ENCODE measurements at places on chromosomes 16 and 17.

DNA sequence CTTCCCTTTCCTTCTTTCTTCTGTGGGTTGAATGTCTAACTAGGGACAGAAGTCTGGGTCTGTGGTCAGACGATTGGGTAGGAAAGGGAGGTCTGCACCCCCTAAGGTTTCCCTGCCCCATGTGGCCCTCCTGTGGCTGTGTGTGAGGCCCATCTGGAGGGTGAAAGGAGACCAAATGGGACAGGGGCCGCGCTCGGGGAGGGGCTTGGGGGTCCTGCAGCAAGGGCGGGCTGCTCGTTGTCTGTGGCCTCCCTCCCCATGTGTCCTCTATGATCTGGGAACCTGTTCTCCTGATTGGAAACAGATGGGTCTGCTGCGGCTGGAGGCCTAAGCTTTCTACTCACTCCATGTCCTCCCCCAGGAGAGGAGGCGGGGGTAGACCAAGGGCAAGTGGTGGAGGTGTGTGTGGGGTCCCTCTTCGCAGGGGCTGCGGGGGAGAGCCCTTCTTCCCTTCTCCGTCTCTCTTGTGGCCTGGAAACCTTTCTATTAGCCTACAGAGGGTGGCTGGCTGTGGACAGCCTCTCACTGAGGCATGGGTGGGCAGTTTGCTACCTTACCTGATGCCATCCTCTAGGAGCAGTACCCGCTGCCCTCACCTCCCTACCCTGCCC is 18.6 kb downstream of the IGFBP4 start:
- DNase-seq = no peak

- DNase-seq = peak; percentile 82
Observed at GRCh38 chr16:85420501-85421337, 192.4 kb upstream of the GSE1 start.

- DNase-seq = no peak
Observed at GRCh38 chr16:52747088-52747595, 200.2 kb upstream of the TOX3 start.

- no peak for DNase-seq
Observed at GRCh38 chr17:13967416-13967815, 101.9 kb upstream of the COX10 start.

- no peak for DNase-seq
Observed at GRCh38 chr17:31690151-31690551, 168.9 kb downstream of the COPRS start.

DNA sequence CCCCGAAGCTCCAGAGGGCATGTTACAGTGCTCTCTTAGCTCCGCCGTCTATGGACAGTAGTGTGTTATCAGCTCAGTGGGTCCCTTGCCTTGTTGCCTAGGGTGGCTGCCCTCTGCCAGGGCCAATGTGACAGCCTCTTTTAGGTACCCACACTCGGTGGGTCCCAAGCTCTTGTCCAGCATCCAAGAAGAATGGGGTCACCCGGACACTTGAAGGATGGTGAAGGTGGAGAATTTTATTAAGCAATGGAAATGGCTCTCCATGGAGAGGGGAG is 57.0 kb downstream of the RNF213 start:
- DNase-seq = no peak

DNA sequence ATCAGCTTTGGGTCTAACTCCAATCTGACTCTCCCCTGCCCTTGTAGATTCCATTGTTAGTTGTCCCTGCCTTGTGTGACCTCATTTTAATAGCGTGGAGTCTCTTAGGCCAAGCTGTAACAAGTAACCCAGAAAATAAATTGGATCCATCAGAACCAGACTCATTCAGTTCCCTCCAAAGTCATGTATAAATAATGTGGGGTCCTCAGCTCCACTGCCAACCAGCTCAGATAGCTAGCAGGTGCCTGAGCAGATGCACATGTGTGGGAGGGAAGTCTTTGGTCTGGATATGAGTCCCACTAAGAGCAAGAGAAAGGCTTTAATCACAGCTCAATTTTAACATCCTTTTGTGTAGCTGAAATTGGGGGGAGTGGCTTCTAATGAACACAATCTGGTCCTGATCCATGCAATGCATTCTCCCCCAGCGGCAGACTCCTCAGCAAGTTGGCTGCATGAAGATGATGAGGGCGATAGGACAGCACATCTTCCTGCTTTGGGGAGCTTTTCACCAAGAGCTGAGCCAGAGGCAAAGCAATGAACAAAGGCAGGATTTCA is 151.6 kb downstream of the ABCC12 start:
- DNase-seq = no peak

DNA sequence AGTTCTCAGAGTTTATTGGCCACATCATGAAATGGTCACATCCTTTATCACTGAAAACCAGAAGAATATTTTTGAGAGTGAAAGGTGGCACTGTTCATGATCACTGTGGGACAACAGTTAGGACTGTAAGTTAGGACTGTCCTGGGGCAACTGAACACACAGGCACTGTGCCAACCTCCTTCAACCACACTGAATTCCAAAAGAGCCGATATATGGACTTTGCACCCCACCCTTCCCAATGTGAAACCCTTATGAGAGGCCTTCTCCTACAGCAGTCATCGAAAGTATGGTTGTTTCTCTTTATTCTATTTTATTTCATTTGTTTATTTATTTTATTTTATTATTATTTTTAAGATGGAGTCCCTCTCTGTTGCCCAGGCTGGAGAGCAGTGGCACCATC is 353.5 kb downstream of the TOX3 start:
- DNase-seq = no peak

GRCh38 chr17:7508145-7508544 is 24.0 kb downstream of the POLR2A start:
- DNase-seq = no peak

GRCh38 chr17:30555942-30556341 is 78.7 kb downstream of the GOSR1 start:
- DNase-seq = no peak

DNA sequence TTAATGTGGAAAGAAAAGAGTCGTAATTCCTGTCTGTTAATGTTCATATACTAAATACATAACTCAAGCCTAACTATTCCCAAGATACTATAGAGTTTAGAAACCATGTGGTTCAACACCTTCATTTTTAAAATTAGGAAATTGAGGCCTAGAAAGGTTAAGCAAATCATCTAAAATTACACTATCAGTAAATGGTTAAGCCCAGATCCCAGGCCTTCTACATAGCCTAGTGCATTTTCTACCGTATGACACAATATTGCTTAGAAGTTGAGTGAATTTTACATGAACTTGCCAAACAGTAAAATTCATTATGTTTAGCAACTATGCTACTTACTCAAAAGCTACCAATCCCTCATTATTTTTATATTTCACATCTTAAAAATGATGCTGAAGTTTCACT is 6.8 kb downstream of the NACA2 start:
- no peak for DNase-seq

- no peak for DNase-seq
Observed at GRCh38 chr16:53849585-53849984, 145.6 kb downstream of the FTO start.

GRCh38 chr16:30077656-30078055 is 1.9 kb downstream of the PPP4C start:
- no peak for DNase-seq

DNA sequence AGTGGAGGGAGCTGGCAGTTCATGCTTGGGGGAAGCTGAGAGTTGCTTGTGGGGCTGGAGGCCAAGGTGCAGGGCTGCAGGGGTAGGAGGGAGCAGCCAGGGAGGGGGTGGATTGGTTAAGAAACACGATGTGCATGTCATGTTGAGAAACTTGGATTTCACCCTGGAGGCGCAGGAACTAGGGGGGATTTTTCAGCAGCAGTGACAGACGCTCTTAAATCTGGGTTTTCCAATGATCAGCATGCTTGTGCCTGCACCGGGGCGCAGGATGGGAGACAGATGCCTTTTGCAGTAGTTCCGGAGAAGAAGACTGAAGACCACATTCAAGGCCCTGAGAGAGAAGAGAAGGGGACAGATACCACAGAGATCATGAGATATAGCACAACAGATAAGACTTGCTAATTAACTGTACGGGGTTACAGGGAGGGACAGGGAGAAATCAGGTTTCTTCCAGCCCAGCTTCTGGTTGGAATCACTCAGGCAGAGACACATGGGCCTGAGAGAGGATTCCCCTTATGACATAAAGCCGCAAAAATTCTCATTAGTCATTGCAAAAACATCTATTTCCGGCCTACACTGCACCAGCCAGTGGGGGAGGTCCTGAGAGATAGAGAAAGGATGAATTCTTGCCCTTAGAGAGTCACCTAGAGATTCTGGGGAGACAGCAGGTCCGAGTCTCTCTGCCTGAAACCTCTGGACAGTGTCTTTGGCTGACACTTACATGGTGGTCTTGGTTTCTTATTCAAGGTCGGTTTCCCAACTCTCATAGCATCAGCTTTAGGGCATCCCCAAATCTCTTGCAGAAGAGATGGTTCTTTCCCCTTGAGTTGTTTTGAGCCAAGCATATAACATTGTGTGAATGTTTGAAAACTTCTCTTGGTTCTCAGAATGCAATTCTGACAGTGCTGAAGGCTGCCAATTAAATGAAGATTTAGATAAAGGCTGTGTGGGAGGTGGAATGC is 27.1 kb downstream of the CDH13 start:
- no peak for DNase-seq

- no peak for DNase-seq
Observed at GRCh38 chr16:53924331-53925106, 220.6 kb downstream of the FTO start.

- DNase-seq = no peak
Observed at GRCh38 chr17:61863801-61864126, 436 bp upstream of the BRIP1 start.

- DNase-seq = no peak
Observed at GRCh38 chr17:14078027-14078426, 8.7 kb downstream of the COX10 start.

GRCh38 chr16:50946606-50947005 is 204.5 kb downstream of the SALL1 start:
- no peak for DNase-seq

DNA sequence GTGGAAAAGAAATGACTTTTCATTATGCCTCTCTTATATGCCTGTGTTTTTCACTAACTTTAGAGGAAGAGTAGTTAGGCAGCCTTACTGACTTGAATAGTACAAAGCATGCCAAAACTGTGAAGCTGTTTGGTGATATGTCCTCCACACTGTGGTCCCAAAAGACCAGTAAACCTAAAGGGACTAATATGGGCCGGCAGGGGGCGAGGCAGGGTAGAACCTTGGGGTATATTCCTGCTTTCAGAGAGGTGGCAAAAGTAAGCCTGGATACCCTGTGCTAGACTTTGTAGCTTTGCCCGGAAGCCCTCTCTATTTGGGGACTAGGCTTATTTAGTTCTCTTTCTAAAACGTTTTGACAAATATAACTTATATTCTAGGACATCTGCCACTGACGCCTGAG is 36.5 kb upstream of the VWA3A start:
- no peak for DNase-seq

- peak; percentile 84 for DNase-seq
Observed at GRCh38 chr17:40559954-40560591, 5.2 kb downstream of the CCR7 start.

DNA sequence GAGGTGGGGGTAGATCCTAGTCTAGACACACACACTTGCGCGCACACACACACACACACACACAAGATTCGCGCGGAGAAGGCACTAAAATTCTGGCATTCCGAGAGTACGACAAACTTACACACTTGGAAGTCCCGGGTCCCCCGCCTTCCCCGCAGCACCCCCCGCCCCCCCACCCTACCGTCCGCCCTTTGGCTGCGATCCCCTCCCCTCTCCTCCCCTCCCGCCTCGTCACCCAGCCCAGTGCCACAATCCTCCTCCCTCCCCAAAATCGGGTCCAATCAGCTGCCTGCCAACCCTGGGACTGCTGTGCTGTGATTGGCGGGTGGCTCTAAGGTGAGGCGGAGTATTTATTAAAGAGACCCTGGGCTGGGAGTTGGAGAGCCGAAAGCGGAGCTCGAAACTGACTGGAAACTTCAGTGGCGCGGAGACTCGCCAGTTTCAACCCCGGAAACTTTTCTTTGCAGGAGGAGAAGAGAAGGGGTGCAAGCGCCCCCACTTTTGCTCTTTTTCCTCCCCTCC is at the start of gene SOX9:
TSS of gene SOX9 (plus strand) at position 379 of the 522 bp plus-strand sequence. CDS start 372 bp downstream, outside the sequence.
- no peak for DNase-seq

DNA sequence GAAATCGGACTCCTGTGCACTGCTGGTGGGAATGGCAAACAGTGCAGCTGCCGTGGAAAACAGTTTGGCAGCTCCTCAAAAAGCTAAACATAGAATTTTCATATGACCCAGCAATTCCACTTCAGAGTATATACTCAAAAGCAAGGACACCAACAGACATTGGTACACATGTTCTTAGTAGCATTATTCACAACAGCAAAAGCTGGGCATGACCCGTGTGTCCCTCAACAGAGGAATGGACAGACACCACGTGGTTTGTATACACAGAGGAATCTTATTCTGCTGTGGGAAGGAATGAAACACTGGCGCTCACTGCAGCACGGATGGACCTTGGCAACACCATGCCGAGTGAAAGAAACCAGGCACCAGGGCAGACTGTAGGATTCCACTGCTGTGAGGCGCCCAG is 16.0 kb downstream of the NPTX1 start:
- DNase-seq = no peak

DNA sequence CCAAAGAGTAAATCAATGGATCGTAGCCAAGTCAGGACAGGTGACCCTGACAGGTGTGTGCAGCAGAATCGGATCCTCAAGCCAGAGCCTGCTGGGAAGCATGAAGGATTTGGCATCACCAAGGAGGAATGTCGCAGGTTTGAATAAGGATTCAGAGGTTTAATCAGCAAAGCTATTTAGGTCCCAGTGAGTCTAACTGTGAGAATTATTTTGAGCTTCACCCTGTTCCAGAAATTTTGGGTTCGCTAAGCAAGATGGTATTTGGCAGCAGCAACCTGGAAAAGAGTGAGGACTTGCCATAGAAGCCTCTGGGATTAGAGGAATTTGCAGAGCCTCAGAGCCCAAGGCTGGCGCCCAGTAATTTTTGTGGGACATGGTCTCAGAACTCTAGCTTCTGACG is 173.0 kb downstream of the CCDC182 start:
- DNase-seq = no peak

- DNase-seq = no peak
Observed at GRCh38 chr17:39073353-39073752, 78.1 kb downstream of the PLXDC1 start.

- no peak for DNase-seq
Observed at GRCh38 chr17:47335101-47335936, 11.6 kb downstream of the EFCAB13 start.

DNA sequence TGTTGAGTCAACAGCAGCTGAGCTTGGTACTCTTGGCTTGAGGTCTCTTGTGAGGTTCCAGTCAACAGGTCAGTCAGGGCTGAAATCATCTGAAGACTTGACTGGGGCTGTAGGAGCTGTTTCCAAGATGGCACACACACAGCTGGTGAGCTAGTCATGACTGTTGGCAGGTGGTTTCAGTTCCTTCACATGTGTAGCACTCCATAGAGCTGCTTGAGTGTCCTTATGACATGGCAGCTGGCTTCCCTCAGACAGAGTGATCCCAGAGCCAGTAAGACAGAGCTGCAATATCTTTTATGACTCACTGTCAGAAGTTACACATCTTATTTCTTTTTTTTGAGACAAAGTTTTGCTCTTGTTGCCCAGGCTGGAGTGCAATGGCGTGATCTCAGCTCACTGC is 19.5 kb upstream of the GAS7 start:
- no peak for DNase-seq

DNA sequence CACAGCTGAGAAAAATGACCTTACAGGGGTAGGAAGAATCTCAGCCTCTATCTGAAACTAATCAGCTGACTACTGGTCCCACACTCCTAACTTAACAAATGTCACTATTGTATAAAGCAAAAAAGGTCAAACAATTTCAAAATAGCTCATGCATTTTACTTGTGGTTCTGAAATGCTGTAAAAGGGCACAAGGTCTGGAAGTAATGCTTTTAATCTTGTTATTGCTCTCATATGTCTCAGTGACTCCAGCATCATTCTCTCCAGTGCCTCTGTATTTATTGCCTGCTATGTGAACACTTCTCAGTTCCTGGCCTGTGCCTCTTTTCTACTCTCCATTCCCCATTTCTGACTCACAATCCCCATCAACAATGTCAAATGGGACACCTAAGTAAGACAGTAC is 937.7 kb downstream of the CDH11 start:
- DNase-seq = no peak

All from stimulated activated CD4-positive, alpha-beta T cell treated with anti-CD3 and anti-CD28 coated beads, Interleukin-2, amount 100 ng/mL, for 48 hours (primary cell).